GM20000 (cell line): ENCODE measurements at places on chromosomes 2 and 18.

GRCh38 chr2:128686497-128686859 lies 367.8 kb upstream of the HS6ST1 start:
- peak; percentile 7 for DNase-seq

- DNase-seq = no peak
Observed at GRCh38 chr2:149472413-149472812, 115.2 kb downstream of the MMADHC start.

GRCh38 chr18:45567123-45567522 lies 48.2 kb upstream of the SLC14A2 start:
- DNase-seq = no peak

- DNase-seq = no peak
Observed at GRCh38 chr2:211903961-211904360, 634.6 kb downstream of the ERBB4 start.

DNA sequence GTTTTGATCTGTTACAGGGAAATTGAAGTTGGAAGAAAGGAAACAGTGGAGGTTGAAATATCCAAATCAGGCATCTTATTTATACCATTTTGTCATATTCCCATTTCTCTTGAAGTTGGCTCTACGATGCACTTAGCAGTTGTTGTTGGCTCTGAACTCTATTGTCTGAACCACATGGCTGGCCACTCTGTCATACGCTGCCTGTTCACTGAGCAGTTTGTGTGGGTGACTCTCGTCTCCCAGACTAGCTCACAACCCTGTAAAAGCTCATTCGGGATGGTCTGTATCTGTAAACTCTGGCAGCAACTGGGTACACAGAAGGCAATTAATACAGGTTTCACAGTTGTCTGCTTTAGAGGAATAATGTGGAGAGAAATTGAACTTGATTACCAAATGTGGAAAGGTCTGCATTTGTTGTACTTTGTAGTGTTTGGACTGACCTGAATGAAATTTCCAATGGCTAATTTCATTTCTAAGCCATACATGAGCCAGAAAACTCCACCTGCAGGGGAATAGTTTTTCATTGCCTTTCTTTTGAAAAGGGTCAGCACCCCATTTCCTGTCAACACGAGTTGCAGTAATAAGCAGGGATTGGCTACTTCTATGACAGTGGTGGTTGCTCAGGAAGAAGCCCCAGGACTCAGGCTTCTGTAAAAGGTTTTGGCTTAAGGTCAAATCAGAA lies 378.2 kb downstream of the OSR1 start:
- no peak for DNase-seq

DNA sequence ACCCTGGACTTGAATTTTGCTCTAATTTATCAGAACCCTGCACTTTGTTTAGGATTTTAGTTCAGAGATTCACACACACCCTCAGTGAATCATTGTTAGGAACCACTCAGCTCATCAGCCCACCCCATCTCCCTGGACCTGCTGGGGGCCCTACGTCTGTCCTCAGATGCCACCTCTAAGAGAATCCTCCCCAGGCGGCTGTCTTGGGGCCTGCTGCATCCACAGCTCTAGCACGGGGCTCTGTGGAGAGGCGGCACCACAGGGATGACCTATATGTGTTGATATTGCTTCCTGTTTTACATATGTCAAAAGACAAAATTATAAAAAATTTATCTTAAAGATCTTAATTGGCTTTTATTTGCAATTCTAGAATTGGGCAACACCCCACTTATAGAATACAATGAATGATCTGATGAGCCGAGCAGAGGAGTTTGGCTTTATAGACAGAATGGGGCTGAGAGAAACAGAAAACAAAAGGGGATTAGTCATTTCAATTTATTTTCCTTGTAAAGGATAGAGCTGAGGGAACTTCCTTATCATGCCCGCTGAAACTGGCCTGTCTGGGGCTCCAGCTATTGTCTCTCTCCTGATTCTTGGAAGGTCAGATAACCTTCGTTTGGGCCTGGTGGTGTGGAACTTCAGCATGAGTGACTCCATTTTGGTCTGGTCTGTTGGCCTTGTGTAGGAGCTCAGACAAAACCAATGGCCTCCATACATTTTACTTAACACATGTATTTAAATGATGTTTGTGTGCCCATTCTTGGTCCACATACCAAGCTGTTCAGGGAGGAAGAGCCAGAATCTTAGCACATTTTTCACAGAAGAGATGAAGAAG lies 1.4 kb downstream of the MYO7B start:
- no peak for DNase-seq

GRCh38 chr2:63853527-63854310 lies 12.0 kb downstream of the UGP2 start:
- DNase-seq = no peak

DNA sequence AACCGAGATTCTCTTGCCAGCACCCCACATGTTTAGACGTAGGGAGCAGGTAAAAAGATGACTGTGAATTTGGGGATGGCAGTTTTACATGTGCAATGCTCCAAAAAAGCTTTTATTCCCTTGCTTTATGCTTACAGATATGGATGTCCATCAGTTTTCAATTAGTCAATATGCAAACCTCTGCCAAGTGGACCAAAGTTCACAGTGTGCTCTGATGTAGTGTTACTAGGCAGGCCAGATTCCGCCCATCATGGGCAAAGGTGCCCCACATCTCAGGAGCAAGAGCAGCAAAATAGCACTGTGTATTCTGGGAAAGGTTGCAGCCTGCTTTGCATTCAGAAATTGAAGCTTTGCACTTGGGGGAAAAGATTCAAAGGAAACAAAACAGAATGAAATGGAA lies 329.7 kb upstream of the ZEB2 start:
- DNase-seq = no peak

GRCh38 chr2:171711351-171711750 lies 24.1 kb downstream of the DYNC1I2 start:
- DNase-seq = no peak

DNA sequence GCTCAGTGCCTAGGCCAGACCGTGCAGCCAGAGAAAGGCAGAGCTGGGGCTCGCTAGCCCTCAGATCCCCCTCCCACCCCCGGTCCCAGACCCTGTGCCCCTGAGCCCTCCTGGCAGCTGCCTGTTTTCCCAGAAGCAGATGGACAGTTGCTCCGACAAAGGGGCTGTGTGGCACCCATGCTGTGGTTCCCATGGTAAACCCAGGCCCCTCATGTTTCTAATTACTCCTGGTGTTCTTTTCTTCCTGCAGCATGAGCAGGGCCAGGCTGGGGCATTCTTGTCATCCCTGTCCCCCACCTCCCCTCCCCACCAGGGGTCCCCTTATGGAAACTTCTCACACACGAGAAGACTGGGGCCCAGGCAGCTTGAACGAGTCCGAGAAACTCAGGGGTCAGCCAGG lies 269.6 kb downstream of the HAUS1 start:
- DNase-seq = no peak

GRCh38 chr2:79275197-79275596 lies 115.6 kb upstream of the REG3A start:
- DNase-seq = no peak

DNA sequence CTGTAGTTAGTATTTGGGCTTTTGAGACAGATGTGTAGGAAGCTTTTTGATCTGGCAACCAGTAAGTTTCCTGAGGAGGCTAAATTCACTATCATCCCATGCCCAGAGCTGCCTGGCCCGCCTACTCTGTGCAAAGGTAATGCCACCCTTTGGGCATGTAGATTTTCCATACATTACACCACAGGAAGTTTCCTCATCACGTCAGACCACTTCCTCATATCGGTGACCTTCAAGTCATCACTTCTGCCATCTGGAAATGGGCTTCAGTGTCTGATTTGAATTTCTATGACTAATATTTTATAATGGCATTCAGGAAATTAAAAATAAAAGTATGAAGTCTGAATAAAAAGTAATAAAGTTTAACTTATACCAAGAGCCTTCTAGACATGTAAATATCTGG lies 825.4 kb downstream of the DCDC2C start:
- no peak for DNase-seq

DNA sequence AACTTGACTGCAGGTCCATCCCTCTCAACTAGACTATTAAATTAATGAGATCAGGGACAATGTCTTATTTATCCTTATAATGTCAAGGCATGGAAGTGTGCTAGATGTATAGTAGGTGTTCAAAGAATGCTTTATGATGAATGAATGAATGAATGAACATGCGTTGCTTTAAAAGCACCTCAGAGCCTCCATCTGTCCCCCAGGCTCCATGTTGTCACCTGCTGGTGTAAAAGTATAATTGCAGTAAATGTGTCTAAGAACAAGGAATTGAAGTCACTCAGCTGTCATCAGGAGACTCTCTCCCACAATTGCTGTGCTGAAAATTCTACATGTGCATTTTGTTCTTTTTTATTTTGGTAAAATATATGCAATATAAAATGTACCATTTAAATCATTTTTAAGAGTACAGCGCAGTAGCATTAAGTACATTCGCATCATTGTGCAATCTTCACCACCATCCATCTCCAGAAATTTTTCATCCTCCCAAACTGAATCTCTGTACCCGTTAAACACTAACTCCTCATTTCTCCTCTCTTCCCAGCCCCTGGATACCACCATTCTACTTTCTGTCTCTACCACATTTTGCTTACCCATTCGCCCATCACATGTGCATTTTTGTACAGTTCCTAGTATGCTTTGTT lies 52.6 kb downstream of the GNAL start:
- peak; percentile 65 for DNase-seq

DNA sequence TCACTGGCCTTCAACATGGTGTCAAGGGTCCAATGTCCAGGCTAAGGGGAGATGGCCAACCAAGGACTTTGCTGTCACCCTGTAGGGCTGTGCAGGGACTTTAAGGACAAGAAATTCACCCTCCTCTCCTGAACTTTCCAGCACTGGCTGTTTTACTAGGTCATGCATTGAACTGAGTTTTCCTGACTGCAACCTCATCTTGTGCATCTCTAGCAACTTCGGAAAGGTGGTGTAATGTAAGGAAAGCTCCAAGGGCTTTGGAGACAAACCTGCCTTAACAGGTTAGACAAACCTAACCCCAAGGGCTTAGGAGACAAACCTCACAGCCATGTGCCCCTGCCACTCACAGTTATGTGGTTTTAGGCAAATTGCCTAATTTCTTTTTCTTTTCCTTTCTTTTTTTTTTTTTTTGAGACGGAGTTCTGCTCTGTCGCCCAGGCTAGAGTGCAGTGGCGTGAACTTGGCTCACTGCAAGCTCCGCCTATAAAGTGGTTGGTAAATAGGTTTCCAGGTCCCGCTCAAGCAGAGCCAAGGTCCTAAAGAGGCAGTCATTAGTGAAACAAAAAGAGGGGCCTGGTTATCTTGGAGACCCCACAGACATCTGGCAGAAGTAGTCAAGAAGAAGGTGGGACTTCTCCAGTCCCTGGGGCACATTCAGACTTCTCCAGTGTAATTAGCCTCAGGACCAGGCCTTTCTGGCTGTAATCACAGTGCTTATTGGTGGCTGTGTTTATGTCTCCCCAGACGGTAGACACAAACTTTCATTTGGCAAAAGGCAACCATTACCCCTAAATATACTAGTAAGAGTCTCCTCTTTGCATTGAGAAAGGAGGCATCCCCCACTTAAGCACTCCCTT lies 37.6 kb upstream of the PMAIP1 start:
- DNase-seq = no peak

DNA sequence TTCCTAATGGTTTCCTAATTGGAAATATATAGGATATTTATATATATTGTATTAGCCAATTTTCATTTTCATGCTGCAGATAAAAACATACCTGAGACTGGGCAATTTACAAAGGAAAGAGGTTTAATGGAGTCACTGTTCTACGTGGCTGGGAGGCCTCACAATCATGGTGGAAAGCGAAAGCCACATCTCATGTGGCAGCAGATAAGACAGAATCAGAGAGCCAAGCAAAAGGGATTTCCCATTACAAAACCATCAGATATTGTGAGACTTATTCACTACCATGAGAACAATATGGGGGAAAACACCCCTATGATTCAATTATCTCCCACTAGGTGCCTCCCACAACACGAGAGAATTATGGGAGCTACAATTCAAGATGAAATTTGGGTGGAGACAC lies 242.5 kb upstream of the NETO1 start:
- no peak for DNase-seq

GRCh38 chr2:80086831-80087230 lies 217.7 kb downstream of the LRRTM1 start:
- DNase-seq = no peak

DNA sequence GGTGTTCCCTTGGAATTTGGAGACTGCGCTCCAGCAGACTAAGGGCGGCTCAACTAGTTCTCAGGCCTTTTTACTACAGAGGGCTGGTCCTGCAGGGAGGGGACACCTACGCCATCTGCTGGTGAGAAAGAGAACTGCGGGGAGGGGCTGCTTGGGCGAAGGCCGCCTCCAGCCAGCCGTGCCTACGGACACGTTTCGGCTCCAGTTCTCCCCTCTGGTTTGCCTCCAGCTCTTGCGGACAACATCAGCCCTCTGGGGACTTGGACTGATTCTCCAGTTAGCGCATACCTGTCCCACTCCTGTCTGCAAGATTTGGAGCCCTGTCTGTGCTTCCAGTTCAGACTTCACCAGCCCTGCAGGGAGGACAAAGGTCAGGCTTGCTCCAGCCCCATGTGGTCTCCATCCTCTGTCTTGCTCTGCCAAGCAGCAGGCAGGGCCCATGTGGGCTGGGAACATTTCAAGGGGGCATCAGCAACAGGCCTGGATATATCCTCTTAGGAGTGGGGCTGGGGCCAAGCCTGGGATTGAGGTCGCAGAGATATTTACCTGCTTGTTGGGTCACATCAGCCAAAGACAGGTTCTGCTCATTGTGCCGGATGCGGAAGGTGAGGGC lies 10.3 kb downstream of the PTPRN start:
- peak; percentile 94 for DNase-seq

DNA sequence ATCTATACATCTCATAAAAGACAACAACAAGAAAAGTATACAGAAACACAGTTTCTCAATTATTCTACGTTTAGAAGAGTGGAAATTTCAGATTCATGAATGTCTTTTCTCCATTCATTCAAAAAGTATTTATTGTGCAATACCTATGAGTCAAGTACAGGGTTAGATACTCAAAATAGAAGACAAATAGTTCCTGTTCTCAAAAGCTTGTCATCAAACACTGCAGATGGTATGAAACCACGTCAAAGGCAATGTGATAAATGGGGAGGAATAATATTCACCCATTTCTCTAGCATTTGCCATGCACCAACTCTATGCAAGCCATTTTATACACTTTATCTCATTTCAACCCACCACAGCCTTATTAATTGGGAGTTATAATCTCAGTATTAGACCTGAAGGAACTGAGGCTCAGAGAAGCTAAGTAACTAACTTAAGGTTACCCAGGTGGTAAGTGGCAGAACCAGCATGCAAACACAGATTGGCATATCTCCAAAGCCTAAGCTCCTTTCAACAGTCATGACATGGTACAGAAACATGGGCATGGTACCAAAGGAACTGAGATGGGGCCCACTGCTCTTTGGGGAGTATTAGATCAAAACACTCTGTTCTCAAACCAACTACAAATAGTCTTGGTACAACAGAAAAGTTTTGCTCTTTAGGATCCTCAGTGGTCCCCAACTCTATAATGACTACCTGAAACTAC lies 67.2 kb upstream of the NPAS2 start:
- DNase-seq = no peak

- DNase-seq = no peak
Observed at GRCh38 chr2:105262651-105263091, 21.1 kb downstream of the GPR45 start.

- no peak for DNase-seq
Observed at GRCh38 chr2:105379741-105380186, 19.1 kb downstream of the FHL2 start.
